ENCODE measurements at places on chromosomes 2 and 18.

DNA sequence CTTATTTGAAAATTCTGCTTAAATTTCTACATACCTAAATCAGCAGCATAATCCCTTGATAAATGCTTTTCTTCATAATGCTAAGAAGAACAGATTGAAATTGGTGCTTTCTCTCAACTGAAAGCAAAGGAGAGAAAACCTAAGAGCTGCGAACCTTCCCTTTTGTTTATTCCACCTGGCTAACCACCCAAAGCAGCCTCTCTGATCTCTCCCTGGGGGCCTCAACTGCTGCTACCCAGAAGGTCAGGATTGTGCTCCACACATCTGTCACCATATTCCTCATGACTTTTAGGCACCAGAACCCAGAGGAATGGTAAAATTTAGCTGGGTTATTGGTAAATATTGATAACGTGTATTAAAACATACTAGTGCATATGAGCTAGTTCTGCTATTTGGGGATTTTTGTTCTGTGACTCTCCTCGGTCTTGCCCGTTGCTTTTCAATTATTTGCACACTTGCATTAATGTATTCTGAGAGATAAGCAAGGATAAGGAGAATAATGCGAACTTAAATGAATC is 334.1 kb downstream of the RIT2 start:
- no peak for DNase-seq

DNA sequence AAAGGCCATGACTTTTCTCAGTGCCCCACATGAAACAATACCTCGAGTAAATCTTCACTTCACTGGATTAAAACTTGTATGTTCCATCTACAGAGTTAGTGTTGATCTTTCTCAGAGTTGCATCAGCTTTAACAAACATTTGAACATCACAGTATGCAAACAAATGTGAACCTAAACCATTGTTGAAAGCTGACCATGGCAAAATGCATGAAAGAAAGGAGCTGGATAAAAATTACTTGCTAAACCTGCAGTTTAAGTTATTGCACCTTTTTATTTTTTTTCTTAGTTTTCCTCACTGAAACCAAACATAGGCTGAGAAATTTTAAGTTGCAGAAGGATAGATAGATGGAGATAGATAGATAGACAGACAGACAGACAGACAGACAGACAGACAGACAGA is 107.2 kb upstream of the UGP2 start:
- DNase-seq: no peak

- DNase-seq: no peak
Measured at GRCh38 chr18:33264566-33264965, 176.0 kb downstream of the CCDC178 start.

GRCh38 chr2:3204031-3204821 is 173.4 kb downstream of the EIPR1 start:
- DNase-seq: no peak

GRCh38 chr2:234437642-234438304 is 59.1 kb downstream of the ARL4C start:
- no peak for DNase-seq

DNA sequence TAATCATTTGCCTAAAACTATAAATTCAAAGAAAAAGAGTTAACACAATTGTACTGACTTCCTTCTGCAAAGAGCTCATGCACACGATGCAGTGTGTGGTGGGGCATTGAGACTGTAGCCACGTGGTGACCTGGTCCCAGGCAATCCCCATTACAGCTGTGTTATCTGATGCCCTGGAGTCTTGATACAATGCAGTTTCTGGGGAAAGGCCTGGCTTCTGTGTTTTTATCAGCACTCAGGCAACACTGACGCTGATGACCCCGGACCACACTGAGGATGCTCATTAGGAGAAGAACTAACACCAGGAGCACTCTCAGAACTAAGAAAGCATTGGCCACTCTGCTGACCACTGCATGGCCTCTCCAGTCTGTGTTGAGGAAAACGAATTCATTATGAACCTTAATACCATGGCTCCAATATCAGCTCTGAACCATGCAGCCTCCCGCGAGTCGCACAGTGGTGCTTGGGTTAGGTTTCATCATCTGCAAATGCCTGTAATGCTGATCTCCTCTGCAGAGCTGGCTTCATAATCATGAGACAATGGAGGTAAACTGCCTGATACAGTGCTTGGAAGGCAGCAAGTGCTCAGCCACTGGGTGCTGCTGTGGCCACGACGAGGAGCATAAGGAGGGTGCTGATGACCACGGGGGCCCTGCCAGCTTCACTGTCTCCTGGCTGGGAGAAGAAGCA is 218.5 kb downstream of the MYT1L start:
- no peak for DNase-seq

GRCh38 chr2:2860589-2861300 is 516.9 kb downstream of the EIPR1 start:
- DNase-seq: no peak

GRCh38 chr2:132605236-132606180 is 64.5 kb downstream of the LYPD1 start:
- no peak for DNase-seq

DNA sequence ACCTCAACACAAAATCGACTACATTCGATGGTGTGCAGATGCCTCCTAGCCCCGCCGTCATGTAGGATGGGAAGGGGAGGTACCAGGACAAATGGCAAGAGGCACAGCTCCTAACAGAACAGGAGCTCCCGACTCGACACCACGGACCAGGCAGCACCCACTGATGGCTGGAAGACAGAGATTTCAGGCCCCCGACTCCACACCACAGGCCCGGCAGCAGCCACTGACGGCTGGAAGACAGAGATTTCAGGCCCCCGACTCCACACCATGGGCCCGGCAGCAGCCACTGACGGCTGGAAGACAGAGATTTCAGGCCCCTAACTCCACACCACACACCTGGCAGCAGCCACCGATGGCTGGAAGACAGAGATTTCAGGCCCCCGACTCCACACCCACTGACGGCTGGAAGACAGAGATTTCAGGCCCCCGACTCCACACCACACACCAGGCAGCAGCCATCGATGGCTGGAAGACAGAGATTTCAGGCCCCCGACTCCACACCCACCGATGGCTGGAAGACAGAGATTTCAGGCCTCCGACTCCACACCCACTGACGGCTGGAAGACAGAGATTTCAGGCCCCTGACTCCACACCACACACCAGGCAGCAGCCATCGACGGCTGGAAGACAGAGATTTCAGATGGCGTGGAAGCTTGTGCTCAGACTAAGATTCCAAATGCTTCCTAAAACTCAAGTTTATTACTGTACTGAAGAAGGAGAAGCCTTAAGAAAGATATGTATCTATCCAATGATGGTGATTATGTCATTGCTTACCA is 135.5 kb downstream of the EIPR1 start:
- DNase-seq: no peak

GRCh38 chr2:143468341-143468888 is 339.2 kb downstream of the ARHGAP15 start:
- no peak for DNase-seq

GRCh38 chr18:5892823-5893431 is 2.4 kb downstream of the TMEM200C start:
- no peak for DNase-seq

DNA sequence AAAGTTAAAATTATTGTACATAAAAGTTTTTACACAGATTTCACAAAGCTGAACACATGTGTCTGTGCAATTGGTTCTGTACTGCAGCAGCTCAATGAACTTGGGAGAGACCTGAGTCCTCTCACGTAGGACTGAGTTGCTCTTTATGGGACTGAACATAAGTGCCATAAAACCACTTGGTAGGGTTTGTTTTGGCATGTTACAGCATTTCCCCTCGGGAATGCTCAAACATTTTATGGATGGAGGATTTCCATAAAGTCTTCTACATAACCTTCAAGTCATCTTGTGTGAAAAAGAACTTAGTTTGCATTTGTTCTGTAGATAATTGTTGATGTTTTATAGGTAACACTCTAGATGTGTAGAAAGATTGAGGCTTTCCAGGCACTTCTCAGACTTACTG is 15.9 kb downstream of the LYPD6 start:
- no peak for DNase-seq

- DNase-seq: no peak
Measured at GRCh38 chr2:28419443-28420270, 27.0 kb downstream of the FOSL2 start.

- no peak for DNase-seq
Measured at GRCh38 chr2:119263025-119263424, 39.4 kb downstream of the STEAP3 start.

DNA sequence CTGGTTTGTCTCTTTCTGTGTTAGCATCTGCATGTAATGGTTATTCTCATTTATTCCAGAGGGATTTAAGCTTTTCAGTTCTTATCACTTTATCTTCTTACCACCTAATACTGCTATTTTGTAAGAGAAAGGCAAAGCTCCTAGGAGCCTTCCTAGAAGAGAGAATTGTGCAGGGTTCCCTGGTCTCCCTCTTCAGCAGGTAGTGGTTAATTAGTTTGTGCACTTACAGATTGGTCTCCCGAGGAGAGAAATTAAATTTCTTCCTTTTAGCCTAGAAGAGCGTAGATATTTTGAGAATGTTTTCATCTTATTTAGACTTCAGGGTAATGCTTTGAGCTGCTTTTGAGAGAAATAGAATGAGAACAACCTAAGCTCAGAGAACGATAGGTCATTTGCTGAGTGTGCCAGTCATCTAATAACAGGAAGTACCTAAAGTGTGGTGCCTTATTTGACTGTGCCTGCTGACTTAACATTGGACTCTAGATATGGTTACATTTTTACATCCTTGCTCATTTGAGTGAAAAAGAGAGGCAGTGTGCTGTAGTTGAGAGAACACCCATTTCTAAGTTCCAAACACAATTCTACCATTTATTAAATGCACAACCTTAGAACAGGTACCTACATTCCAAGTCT is 651.4 kb downstream of the STK39 start:
- no peak for DNase-seq

DNA sequence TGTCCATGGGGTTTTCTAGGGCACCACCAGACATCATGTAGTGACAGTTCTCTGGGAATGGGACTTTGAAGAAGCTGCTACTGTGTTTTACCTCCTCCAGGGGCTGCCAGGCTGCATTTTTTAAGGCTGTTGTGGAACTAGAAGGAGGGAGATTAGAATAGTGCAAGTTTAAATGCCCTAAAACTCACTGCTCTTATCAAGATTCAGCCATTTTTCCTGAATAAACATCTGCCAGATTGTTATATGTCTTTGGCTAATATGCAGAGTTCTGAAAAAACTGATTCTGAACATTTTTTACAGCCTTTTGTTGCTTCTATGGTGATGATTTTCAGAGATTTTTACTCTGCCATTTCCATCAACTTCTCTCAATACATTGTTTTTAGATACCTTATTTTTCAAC is 8.6 kb upstream of the EPB41L5 start:
- DNase-seq: no peak

- no peak for DNase-seq
Measured at GRCh38 chr2:241135737-241136136, 13.5 kb downstream of the PASK start.

DNA sequence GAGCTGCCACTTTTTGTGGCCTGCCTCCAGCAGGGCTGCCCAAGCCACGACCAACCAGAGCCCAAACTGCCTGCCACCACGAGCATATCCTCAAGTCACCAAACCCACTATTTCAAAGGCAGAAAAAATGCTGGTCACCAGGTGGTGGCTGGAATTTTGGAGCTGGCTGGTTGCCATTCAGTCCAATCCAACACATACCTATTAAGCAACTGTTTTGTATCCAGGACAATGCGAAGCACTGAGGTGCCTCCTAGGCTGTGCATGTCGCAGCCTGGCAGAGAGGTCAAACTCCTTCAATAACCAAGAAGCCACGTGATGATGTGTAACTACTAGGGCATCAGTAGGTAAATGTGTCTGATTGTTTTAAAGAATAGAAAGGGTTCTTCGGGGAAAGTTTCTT is 108.3 kb upstream of the PPP1CB start:
- DNase-seq: no peak

DNA sequence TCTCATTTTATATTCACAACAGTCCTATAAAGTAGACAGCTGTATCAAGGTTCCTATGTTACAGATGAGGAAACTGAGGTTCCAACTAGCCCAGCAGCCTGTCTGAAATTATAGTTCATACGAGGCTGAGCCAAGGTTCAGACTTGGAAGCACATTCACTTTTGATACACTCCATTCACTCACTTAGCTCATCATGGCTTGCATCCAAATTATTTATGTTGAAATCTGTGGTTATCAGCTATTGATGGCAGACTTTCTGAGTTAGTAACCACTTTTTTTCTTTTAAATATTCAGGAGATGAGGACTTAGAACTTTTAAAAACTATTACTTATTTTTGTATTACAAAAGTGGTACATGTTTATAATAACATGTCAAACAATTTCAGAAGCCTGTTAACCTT is 188.2 kb downstream of the MTX2 start:
- DNase-seq: no peak

DNA sequence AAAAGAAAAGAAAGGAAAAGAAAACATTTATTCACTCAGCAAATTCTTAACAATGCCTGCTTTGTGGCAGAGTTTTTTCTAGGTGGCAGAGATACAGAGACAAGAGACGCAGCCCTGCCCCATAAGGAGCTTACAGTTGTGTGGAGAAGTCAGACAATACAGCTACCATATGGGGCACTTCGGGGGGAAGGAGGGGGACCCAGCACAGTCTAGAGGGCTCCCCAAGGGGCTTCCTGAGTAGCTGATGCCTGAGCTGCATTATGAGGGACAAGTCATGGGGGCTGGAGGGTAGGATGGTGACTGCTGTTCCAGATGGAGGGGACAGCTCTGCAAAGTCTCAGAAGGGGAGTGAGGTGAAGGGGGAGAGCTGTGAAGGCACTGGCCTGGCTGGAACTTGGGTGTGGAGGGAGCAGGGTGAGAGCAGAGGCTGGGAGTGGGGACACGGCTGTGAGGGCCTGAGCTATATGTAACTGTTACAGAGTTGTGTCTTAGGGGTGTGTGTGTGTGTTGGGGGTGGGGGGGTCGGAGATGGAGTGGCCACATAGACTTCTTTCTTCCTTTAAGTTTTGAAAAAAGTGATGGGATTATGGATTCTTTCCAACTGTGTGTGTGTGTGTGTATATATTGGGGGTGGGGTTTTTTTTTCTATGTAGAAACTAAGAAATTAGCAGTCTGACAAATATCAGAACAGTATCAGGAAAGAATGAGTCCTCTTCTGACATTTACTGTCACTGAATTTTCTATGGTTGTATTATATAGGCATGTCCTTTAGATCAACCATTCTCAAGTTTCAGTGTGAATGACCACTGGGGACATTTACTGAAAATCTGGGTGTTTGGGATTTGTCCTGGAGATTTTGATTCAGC is 66.0 kb upstream of the HAAO start:
- no peak for DNase-seq

DNA sequence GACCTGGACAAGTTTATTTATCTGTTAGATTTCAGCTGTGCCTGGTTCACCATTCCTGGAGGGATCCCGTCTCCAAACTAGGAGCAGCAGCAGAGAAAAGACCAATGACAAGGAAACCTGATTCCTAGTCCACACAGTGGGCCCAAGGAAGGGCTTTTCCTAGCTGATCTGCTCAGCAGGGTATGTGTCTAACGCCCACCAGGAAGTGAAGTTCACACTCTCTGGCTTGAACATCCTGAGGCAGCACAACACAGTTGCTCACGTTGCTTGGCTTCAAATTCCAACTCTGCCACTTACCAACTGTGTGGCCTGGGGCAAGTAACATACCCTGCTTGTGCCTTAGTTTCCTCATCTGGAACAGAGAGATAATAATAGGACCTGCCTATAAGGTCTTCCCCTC is 42.9 kb downstream of the XDH start:
- DNase-seq: no peak

GRCh38 chr18:36212301-36213171 is 25.2 kb downstream of the MOCOS start:
- DNase-seq: no peak

GRCh38 chr2:207338220-207338607 is 172.5 kb upstream of the KLF7 start:
- DNase-seq: no peak

- DNase-seq: peak; percentile 77
Measured at GRCh38 chr2:112275887-112276773, 733 bp downstream of the ZC3H6 start.

GRCh38 chr2:4588606-4589005 is 885.2 kb downstream of the DCDC2C start:
- DNase-seq: no peak
